ENCODE measurements at places on chromosomes 3 and 15.

- no peak for DNase-seq
These were observed 53.6 kb downstream of the LMCD1 start for GRCh38 chr3:8555113-8555661.

DNA sequence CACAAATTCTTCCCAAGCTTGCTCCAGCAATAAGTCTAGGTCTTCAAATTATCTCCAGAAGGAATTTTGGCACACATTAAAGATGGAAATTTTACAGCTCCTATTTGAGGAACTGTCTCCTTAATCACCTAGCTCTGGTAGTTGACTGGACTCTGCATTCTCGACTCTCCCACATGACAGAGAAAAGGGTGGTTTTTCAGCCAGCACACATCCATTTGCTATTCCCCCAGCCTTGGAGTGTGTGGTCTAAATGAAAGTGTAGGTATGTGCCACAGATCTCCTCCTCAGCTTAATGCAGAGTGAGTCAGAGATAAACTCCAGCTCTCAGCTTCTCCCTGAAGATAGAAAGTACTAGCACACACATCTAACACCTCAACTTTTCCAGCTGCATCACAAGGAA is 62.2 kb upstream of the ALCAM start:
- DNase-seq: no peak

GRCh38 chr3:14789221-14789620 is 29.5 kb upstream of the FGD5 start:
- DNase-seq: no peak

GRCh38 chr15:45186771-45187577 is 792 bp downstream of the SHF start:
- no peak for DNase-seq

- no peak for DNase-seq
These were observed 27.5 kb downstream of the CSPG4 start for GRCh38 chr15:75685195-75685594.

DNA sequence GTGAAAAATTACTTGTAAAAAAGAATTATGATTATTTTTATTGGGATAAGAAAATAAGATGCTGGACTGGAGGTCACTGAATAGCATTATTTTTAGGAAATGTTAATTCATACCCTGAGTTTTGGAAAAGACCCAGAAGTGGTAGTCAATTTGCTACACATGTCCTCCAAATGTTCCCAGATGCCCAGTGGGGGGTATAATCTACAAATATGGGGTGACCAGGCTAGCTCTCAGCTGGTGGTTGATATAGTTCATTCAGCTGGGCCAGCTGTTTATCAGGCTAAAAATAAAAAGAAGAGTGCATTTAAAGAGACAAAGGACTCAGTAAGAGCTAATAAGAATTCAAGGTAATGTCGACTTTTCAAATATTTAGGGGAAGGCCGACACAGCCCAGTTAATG is 402.0 kb upstream of the GOLIM4 start:
- DNase-seq: no peak

GRCh38 chr3:136943436-136943835 is 14.3 kb upstream of the IL20RB start:
- no peak for DNase-seq

DNA sequence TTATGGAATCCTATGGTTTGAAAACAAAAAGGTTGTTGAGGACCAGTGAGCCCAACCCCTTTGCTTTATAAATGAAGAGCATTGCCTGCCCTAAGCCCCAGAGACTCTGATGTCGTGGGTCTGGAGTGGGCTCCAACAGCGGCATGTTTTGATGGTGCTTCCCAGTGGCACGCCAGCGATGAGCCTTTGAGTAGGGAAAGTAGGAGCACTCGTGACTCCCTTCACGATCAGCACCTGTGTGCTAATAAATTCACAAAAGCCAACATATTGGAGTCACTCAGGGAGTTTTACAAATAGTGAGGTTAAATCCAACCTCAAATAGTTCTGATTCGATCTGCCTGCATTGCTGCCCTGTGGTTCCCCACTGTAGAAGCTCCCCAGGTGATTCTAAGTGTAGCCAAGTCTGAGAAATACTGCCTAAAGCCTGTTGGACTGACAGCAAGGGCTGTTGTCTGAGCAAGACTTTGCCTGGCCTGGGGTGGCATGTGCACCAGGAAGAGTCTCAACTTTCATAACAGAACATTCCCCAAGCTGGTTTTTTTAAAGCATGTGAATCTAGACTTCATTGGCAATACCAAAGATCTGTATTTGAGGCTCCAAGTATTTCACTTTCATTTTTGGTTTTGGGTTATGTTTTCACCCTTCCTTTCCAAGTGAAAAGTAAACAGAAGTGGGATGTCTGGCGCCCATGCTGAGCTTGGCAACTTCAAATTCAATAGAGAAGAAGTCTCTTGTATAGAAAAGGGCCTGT is 9.9 kb downstream of the CCR5 start:
- no peak for DNase-seq

DNA sequence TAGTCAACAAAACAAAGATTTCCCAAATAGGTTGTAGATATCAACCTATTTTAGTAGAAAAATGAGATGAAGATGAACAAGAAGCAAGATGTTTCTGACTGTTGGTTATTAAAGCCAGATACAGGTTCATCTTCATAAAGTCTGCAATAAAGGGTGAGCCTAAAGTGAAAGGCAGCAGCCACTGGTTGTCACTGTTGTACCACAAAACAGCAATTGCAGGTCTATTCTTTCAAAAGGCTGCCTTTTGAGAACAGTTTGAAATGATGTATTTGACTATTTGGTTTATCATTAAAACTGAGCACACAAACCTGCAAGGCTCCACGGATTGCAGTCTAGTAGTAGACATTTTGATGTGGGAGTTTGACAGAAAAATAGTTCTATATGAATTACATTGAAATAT is 543.4 kb downstream of the GBE1 start:
- no peak for DNase-seq

- no peak for DNase-seq
These were observed 842 bp downstream of the PCCB start for GRCh38 chr3:136250903-136251460.

- DNase-seq: no peak
These were observed 2.9 kb downstream of the POLQ start for GRCh38 chr3:121542924-121543323.

DNA sequence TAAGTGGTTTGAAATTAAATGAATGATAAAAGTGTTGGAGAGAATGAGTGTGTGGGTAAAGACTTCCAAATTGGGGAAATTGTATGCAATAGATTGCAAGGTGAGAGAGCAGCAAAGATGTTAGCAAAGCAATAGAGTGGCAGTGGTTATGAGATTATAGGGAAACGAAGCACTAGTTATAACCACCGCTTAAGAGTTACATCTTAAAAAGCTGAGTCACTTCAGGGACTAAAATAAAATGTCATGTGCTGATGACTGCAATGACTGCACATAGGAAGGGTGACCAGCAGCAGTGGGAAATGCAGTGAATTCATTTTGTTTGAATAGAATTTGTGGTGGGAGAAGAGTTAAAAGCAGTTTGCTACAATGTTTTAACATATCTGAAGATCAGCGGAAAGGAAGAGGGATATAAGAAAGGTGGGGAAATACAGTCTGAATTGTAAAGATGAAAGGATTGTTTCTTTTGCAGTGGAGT is 127.3 kb downstream of the RAP2B start:
- no peak for DNase-seq

- DNase-seq: no peak
These were observed 166.9 kb upstream of the FAM3D start for GRCh38 chr3:58833491-58833890.

GRCh38 chr15:78671626-78672211 is 30.7 kb upstream of the CHRNB4 start:
- DNase-seq: no peak

DNA sequence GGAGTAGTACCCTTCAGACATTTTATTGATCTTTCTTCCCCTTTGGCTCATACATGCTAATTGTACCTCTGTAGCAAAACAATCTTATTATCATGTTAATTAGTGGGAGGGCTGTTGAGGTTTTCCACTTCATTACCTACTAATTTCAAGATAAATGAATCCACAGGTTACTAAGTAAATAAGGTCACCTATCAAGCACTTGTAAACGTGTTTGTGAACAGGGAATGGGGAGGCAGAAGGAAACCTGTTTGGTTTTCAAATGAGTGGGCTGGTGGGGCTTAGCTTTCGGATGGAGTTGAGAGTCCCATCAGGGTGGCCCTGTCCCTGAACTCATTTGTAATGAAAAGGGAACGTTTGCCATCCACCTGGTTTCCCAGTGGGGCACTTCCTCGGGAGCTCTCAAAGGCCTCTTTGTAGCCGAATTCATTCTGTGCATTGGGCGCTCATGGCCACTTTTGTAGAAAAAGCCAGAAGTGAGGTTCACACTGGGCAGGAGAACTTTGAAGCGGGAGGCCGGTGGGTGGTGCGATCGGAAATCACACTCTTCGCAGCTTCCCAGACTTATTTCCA is 419.8 kb upstream of the NR2F2 start:
- no peak for DNase-seq

GRCh38 chr15:101526442-101526841 is 36.9 kb upstream of the PCSK6 start:
- no peak for DNase-seq

DNA sequence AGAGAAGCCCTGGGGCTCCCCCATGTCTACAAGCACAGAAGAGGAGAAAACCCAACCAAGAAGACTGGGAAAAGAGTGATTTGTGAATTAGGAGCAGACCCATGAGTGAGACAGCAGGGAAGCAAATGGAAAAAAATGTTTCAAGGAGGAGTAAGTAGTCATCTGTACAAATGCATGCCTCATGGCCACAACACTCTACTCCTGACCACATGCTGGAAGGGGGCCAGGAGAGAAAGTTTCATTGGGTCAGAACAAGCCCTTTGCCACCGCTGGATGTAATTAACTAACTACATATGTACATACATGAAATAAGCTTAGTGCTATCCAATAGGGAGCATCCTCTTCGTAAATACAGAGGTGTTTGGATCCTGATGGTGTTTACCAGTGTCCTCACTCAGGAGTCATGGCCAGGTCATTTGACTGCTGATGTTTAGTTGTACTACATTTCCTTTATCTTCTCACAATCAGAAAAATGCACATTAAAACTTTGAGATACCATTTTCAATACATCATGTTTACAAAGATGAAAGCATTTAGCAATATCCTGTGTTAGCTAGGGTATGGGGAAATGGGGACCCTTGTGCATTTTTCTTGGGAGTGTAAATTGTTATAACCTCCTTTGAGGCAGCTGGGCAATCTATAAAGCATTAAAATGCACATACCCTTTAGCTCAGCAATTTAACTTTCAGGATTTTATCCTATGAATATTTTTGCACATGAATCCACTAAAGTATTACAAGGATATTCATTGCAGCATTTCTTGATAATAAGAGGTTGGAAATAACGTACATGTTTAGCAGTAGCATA is 27.1 kb downstream of the CLRN1 start:
- no peak for DNase-seq

DNA sequence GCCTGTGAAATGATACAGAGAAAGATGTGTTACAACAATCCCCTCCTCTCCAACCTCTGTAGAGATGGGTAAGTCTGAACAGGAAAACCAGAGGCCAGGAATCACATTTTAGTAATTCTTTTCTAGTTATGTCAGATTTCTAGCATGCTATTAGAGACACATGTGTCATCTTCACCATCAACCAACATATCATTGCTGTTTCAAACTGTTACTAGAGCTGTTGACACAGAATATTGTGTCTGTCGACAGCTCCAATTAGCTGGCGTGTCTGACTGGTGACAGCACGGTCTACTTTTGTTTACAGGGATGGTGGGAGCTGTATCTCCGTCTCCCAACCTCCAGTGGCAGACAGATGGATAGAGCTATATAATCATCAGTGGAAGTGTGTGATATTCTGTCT is 393.2 kb downstream of the SOX2 start:
- no peak for DNase-seq

DNA sequence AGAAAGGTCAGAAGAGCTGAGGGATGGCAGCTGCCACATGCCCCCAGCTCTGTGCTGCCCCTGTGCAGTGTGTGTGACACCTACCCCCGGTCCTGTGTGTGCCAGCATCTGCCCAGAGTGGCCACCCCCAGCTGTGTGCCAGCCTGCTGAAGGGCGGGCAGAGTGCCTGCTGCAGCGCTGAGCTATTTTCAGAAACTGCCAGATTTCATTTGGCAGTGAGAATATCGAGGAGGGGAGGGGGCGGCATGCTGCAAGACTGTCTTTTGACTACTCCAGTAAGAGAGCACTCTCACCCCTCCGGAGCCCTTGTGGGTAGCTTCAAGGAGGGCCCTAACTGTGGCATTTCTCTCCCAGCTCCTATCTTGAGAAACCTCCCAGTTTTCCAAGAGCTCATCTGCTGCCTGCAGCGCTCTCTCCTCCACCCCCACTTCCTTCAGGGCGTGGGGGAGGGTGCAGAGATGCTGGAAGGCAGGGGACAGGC is 25.2 kb upstream of the DOCK3 start:
- no peak for DNase-seq

- no peak for DNase-seq
These were observed 130.8 kb downstream of the CPNE4 start for GRCh38 chr3:131903988-131904415.

- DNase-seq: no peak
These were observed 50.9 kb upstream of the MAP3K13 start for GRCh38 chr3:185311991-185312390.

DNA sequence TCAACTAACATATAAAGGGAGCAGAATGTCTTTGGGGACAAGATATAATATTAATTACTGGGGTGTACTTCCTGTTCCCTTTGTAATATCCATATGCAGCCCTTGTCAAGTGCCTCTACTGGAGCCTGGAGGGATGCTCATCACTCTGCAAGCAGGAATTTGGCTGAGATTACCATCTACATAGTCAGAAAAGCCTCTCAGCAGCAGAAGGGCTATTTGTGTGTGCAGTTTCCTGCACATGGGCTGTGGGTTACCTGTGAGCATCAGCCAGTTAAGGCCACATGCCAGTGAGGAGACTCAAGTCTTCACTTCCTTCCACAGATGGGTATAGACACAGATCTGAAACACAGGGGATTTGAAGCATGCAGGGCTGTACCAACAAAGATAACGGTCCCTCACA is 278.1 kb upstream of the PLSCR5 start:
- no peak for DNase-seq

- DNase-seq: no peak
These were observed 81.3 kb upstream of the RNF7 start for GRCh38 chr3:141656771-141657170.

GRCh38 chr3:16885593-16886302 is 993 bp downstream of the PLCL2 start:
- DNase-seq: no peak

GRCh38 chr3:30222441-30222840 is 384.0 kb upstream of the TGFBR2 start:
- DNase-seq: no peak

- DNase-seq: no peak
These were observed 12.2 kb downstream of the LRRK1 start for GRCh38 chr15:100931143-100931890.

DNA sequence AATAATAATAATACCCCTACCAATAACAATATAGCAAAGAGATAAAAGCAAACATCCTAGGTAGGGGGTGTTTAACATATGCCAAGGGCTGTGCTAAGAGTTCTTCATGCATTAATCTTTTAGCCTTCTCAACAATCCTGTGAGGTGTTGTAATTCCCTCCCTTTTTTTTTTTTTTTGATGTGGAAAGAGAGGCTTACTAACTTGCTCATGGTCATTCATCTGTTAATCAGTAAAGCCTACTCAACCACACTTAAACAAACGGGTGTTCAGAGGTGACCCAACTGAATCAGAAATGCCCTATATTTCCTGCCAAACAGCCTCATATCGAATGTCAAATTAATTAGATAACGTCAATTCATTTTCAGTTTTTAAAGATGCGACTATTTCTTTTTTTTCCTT is 232.1 kb downstream of the CTNNB1 start:
- DNase-seq: no peak

GRCh38 chr3:45959201-45959600 is 15.9 kb downstream of the CXCR6 start:
- DNase-seq: no peak
